Panc1 (cell line): ENCODE measurements at places on chromosomes 3 and 15.

GRCh38 chr3:20064387-20064786, 24.1 kb downstream of the KAT2B start:
- no peak for DNase-seq

DNA sequence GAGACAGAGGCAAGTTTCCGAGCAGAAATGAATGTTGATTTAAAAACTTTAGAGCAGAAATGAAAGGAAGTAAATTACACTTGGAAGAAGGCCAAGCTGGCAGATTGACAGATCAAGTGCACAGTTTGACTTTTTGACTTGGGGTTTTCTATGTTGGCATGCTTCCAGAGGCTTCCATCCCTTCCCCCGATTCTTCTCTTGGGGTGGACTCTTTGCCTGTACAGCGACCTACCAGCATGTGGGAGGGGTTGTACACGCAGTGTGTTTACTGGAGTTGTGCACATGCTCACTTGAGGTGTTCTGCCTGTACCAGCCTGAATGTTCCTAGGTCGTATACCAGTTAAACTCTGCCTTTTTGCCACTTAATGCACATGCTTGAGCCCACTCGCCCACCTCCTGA, 701.5 kb upstream of the GBE1 start:
- no peak for DNase-seq

- no peak for DNase-seq
These were observed 17.4 kb upstream of the CHD2 start for GRCh38 chr15:92882697-92883162.

GRCh38 chr3:149131589-149131988, 2.2 kb downstream of the HPS3 start:
- DNase-seq: no peak

GRCh38 chr15:78162038-78162437, 12.9 kb downstream of the IDH3A start:
- no peak for DNase-seq

DNA sequence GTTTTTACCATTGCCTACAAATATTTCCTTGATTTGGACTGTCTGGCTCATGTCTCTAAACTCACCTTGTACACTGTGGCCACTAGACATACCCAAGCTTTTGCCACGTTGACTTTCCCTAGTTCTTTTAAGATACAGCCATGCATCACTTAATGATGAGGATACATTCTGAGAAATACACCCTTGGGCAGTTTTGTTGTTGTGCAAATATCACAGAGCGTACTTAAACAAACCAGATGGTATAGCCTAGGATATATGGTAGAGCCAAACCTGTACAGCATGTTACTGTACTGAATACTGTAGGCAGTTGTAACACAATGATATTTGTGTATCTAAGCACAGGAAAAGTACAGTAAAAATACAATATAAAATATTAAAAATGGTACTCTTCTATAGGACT, 5.5 kb downstream of the ARHGEF26 start:
- DNase-seq: no peak

DNA sequence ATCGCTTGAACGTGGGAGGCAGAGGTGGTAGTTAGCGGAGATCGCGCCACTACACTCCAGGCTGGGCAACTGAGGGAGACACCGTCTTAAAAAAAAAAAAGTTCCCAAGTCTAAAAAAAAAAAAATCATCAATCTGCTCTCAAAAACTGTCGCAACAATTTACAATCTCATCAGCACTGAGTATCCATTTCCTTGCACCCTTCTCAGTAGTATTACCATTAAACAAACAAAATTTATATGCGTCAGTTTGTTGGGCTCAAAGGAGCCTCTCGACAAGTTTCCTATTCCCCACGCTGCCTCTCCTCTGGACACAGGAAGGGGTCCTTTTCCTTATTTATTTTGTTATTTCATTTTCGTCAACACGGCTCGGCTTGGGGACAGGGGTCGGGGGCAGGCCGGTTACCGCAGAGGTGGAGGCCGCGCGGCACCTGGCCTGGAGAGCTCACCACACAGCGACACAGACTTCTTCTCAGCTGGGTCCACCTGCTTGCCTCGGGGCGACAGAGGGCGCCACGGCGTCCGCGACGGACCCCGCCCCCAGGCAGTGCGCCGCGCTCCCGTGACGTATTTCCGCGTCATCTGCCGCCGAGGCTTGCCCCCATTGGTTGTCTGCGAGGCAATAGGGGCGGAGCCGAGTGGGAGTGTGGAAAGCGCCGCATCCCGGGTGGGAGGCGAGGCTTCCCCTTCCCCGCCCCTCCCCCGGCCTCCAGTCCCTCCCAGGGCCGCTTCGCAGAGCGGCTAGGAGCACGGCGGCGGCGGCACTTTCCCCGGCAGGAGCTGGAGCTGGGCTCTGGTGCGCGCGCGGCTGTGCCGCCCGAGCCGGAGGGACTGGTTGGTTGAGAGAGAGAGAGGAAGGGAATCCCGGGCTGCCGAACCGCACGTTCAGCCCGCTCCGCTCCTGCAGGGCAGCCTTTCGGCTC, at the start of gene MAP2K1:
Gene MAP2K1, plus strand, starts transcription at position 709 of the 920 bp plus-strand sequence. CDS start 436 bp downstream, outside the sequence.
- peak; percentile 79 for DNase-seq

DNA sequence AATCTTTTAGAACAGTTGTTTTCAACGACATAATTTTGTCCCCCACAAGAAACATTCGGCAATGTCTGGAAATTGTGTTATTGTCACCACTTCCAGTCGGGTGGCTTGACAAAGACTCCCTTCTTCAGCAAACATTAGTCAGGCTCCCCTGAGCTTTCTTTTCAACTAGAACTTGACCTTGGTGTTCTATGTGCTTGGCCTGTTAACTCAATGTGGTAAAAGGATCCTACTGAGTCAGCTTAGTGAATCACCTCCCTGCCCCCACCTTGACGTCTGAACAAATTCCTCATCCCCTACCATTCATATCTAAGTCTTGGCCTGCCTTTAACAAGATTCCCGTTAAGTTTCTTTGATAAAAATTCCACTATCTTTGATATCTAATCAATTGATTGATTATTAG, 465.0 kb upstream of the ROBO1 start:
- peak; percentile 78 for DNase-seq

- no peak for DNase-seq
These were observed 51.7 kb downstream of the SPATA12 start for GRCh38 chr3:57112206-57112605.

GRCh38 chr3:57815036-57815435, 58.9 kb downstream of the SLMAP start:
- DNase-seq: no peak

- no peak for DNase-seq
These were observed 181.2 kb downstream of the NECTIN3 start for GRCh38 chr3:111252779-111253178.

GRCh38 chr3:88003115-88003755, 55.6 kb downstream of the CGGBP1 start:
- DNase-seq: no peak
